ENCODE measurements at places on chromosomes 3 and 15. TPM values are rescaled to one million over a fixed set of nuclear protein-coding genes. Genes with fewer than 3 reads are reported as not detected.
A peak's percentile ranks its signal among the peaks of the same experiment; 100 is the strongest.

GRCh38 chr3:183448369-183449128 lies 20.1 kb upstream of the MCF2L2 start:
- ATAC-seq = no peak

Gene ITIH1
- total RNA-seq = 0.66 TPM

- no peak for ATAC-seq
Measured at GRCh38 chr3:90018779-90019178, 911.4 kb downstream of the EPHA3 start.

DNA sequence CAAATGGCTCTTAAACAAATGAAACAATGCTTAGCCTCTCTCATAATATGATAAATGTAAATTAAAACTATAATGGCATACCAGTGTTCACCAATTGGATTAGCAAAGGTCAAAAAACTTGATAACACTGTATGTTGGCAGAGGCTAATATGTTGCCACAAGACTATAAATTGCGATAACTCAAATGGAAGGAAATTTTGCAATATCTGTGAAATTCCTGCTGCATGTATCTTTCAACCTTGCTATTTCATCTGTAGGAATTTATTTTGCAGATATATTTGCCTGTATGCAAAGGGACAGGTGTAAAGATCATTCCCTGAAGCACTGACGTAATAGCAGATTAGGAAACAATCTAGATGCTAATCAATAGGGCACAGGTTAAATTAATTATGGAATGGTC lies 191.4 kb upstream of the EIF1B start:
- ATAC-seq = no peak

Gene PPP2R3A
- total RNA-seq = 17.3 TPM

GRCh38 chr15:34942363-34942762 lies 27.2 kb downstream of the AQR start:
- no peak for ATAC-seq

GRCh38 chr3:186220365-186220764 lies 111.5 kb upstream of the ETV5 start:
- ATAC-seq = no peak

DNA sequence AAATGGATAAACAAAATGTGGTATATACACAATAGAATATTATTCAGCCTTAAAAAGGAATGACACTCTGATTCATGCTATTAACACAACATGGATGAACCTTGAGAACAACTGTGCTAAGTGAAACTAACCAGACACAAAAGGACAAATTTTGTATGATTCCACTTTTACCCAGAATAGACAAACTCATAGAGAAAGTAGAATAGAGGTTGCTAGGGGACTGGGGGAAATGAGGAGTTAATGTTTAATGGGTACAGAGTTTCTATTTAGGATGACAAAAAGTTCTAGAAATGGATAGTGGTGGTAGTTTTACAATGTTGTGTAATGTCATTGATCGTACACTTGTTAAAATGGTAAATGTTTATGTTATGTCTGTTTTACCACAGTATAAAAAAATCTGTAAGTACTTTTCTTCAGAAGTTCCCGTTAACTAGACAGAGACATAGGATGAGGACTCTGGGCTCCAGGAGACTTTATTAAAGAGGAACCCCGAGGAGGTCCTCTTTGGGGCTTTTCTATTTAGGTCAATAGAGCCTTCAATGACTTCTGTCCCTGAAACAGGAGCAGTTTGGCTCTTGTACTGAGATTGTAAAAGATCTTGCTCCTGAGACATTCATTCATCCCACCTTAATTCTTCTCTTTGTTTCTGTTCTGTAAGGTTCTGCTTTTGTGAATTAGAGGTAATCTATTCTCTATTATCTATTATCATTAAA lies 24.5 kb downstream of the ABHD6 start:
- ATAC-seq = no peak

Gene HDDC3
- 13.9 TPM for total RNA-seq

Gene CAV3
- not detected for total RNA-seq

Gene RASGRP1
- total RNA-seq = 24.3 TPM

- no peak for ATAC-seq
Measured at GRCh38 chr3:4504340-4505261, 11.5 kb downstream of the ITPR1 start.

DNA sequence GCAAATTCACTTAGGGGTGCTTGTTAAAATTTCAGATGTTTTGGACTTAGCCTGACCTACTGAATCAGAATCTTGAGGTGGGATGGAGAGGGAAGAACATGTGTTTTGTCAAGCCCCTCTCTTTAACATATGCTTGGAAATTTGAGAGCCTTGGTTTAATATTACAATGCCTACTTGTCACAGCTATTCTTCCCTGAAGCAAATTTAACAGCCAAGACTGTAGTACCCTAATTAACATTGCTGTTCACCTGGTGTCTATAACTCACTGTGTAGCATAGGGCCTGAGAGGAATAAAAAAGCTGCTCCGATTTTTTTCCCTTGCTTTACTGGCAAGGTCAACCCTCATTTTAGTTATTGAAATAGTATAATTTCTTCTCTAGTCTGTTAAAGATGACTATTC lies 880.1 kb downstream of the CADM2 start:
- ATAC-seq = peak; percentile 58

Gene CFAP161
- total RNA-seq = 0.87 TPM

Gene ILDR1
- total RNA-seq = not detected

Gene MYH15
- 0.78 TPM for total RNA-seq

DNA sequence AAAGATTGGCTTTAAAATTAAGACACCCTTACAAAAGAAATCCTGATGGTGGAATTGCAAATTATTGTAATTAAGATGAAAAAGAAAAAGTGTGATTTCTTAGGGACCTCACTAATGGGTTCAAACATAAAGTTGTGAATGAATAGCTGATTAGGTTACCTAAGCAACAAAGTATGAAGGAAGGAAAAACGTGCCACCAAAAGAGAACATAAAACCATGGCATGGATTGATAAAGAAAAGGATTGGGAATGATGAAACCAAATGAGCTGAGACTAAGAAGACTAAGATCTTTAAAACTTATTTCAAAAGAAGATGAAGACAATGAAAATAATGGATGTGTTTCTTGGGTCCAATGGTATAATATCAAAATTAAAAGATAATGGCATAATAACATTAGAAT lies 32.2 kb upstream of the GUCA1C start:
- ATAC-seq = no peak

GRCh38 chr3:100425316-100425715 lies 24.0 kb downstream of the LNP1 start:
- no peak for ATAC-seq

DNA sequence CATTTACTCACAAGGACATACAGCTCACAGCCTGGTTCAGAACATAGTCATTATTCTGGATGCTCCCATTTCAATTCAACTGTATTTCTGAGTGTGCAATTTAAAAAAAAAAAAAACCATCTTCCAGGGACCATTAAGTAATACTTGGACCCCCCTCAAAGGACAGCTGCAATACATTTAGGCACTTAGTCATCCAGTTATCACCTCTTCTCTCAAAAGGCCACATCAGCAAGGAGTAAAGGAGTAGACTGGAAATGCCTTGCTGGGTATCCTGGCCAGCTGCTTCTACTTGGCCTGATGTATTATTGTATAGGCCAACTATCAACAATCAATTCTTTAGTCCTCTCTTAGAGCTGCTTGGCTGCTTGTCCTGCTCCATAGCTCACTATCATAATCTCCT lies 211.4 kb upstream of the SETMAR start:
- ATAC-seq = no peak

DNA sequence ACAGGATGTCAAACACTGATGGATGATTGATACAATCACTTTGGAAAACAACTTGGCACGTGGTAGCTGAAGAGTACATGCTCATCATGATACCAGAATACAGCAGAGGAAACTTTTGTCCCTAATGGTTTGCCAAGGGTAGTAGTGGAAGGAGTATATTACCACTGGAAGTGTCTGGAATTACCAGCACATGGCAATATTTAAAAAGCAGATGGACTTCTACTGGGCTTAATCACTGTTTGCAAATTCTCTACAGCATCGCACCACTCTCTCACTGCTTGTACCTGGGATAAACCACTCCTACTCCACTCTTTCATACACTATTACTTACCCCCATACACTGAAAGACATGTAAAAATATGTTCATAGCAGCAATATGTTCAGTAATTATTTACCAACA lies 19.6 kb upstream of the GP5 start:
- no peak for ATAC-seq

DNA sequence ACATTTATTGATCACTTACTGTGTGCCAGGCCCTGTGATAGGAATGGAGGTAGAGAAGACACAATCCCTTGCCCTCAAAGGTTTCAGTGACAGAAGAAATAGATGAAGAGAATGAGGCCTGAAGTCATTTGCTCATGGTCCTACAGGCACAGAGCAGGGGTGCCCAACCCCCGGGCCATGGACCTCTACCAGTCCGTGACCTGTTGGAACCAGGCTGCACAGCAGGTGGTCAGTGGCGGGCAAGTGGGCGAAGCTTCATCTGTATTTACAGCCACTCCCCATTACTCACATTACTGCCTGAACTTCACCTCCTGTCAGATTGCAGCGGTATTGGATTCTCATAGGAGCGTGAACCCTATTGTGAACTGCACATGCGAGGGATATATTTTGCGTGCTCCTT lies 480.3 kb downstream of the LPP start:
- no peak for ATAC-seq

Gene GNAT1
- total RNA-seq = not detected

DNA sequence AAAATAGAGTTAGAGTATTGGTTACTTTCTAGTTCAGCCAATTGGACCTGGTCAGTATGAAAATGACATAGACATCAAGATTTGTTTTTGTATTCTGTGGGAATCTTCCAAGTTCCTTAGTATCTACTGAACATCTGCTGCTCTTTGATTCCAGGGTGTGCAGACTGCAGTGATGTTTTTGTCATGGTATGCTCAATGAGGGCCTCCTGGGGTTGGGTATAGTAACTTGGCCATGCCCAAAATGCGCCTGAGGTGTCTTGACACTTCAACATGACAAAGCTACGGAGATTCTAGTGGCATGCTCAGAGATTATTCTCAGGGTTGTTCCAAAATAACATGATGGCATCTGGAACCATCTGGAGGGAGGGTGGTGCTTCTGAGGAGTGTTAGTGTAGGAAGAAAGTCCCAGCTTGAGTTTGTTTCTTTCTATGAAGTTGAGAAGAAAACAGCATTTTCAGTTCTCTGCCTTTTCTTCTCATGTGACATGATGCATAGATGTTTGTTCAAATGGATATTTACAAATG lies 313.5 kb upstream of the TBL1XR1 start:
- no peak for ATAC-seq

GRCh38 chr15:37044915-37045648 lies 55.3 kb downstream of the MEIS2 start:
- peak; percentile 49 for ATAC-seq

DNA sequence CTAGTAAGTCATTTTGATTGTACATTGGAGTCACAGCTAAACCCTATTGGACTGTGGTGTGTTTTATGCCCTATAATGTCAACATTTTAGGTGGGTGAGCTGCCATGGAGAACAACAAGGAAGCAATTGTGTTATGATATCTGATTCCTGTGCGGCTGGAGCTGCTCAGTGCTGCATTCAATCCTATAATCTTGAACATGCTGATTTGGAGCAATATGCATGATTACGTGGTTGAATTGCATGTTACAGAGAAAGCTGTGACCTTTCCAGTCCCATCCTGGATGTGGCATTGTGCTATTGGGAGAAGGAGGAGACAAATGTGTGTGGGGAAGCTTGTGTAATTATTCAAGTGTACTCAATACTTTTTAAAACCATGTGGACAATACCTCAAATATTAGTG lies 20.1 kb upstream of the C3orf49 start:
- no peak for ATAC-seq

Gene KCNAB1
- total RNA-seq = 4.8 TPM

GRCh38 chr15:77846360-77846759 lies 213.6 kb upstream of the LINGO1 start:
- ATAC-seq = no peak

GRCh38 chr3:71156062-71156665 lies 427.4 kb downstream of the FOXP1 start:
- ATAC-seq = no peak

- no peak for ATAC-seq
Measured at GRCh38 chr3:32883817-32884216, 66.0 kb downstream of the TRIM71 start.

Gene SERINC4
- 1.5 TPM for total RNA-seq

All from motor neuron (in vitro differentiated cells).